ENCODE measurements at places on chromosomes 1 and 21.

DNA sequence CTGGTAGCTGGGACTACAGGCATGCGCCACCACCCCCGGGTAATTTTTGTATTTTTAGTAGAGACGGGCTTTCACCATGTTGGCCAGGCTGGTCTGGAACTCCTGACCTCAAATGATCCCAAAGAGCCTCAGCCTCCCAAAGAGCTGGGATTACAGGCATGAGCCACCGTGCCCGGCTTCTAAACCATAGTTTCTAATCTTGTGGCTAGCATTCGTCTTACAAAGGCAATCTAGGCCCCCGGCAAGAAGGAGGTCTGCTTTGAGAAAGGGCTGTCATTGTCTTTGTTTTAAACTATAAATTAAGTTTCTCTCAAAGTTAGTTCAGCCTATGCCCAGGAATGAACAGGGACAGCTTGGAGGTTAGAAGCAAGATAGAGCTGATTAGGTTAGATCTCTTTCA lies 10.3 kb upstream of the L1TD1 start:
- no peak for DNase-seq

DNA sequence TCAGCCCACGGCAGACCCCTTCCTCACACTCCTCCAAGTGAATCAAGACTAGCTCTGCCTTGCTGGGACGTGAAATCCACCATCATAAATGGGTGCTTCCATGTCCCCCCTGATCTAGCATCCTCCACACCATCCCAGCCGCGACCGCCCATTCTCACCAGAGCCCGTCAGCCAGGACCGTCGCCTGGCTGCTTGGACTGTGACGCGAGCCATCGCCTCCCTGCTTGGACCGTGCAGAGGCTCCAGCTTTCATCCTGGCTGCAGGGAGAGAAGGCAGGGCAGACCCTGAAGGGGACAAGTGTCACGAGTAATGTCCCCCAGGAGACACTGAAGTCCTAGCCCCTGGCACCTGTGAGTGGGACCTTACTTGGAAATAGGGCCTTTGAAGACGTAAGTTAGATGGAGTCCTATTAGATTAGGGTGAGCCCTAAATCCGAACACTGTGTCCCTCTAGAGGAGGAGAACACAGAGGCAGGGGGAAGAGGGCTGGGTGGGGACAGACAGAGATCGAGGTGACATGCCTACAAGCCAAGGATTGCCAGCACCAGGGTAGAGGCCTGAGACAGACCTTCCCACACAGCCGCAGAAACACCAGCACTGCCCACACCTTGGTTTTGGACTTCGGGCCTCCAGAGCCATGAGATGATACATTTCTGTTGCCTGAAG lies 12.8 kb upstream of the PRKCZ start:
- DNase-seq, result no peak

DNA sequence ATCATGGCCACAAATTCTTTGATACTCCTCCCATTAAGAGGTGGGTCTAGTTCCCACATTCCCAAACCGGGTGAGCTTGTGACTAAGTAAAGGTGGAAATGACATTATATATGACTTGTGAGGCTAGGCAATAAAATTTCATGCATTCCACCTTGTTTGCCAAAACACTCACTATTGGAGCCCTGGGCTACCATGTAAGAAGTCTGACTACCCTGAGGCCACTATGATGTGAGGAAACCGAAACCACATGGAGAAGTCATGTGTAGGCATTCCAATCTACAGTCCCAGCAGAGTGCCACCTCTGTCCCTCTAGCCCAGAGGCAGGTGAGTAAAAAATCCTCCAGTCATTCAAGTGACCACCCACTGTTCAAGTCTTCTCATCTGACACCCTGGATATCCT lies 17.9 kb upstream of the SMG7 start:
- no peak for DNase-seq

GRCh38 chr1:94068999-94069918 lies 51.7 kb downstream of the ABCA4 start:
- no peak for DNase-seq

DNA sequence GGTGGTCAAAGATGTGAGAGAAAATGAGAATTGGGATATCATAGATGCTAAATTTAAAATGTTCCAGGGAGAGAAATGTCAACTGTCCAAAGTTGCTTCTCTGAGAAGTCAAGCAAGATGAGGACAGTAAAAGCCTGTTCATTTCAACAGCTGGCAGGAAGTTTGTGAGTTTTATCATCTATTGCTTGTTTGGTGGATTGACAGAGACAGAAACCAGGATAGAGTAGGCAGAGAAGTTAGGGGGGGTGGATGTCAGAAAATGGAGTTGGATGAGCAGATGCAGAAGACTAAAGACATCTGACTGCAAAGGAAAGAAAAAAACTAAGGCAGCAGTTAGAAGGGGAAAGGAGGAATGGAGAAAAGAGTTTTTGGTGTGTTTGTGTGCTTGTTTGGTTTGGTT lies 78.4 kb downstream of the AK5 start:
- no peak for DNase-seq

GRCh38 chr21:43867332-43867703 lies 2.3 kb downstream of the AGPAT3 start:
- DNase-seq, result no peak

- DNase-seq, result no peak
Observed at GRCh38 chr1:211132721-211133392, 1.1 kb downstream of the KCNH1 start.

DNA sequence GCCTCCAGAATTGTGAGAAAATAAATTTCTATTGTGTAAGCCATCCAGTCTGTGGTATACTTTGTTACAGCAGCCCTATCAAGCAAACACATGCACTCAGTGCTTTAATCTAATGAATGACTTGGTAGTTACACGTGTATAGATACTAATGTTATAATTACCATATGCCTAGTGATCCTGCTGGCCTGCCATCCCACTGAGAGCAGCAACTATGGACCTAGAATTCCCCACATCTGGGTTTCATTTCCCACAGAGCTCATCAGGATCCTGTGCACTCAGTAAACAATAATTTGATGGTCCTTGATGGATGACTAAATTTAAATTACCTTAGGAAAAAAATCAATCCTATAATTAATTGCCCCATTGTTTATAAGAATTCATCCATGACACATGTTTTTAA lies 86.5 kb upstream of the RGS1 start:
- no peak for DNase-seq

GRCh38 chr1:177185209-177185608 lies 14.5 kb downstream of the BRINP2 start:
- DNase-seq, result no peak

DNA sequence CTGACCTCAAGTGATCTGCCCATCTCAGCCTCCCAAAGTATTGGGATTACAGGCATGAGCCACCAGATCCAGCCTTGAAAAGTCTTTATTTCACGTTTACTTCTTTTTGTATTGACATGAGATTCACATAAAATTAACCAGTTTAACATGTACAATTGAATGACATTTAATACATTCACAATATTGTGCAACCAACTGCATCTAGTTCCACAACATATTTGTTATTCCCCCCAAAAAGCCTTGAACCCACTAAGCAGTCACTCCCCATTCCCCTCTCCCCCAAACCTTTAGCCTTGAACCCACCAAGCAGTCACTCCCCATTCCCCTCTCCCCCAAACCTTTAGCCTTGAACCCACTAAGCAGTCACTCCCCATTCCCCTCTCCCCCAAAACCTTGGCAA lies 62.0 kb downstream of the ACBD6 start:
- DNase-seq, result no peak

DNA sequence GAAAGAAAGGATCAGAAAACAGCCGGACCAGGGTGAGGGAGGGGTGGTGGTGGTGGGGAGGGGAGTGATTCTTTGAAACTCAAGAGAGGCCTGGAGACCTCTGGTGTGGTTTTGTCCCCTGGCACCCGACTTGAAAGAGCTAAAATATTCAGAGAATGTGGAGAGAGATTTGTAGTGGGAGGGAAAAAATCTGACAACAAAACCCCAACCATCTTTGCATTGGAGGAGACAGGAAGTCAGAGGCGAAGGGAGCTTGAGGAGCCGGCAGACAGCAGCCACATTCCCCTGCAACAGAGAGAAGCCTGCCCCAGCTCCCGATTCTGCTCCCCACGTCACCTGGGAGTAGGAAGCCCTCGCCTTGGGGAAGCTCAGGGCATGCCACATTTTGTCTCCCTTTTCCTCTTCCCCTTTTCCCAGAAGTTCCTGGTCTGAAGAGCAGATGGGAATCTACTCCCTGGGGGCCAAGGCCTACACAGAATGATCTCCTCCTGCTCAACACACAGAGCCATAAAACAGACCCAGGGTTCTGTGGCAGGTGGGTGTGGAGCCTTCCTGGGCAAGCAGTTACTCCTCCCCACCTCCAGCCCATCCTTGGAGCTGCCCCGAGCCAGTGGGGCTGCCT lies 84.9 kb downstream of the ITPKB start:
- no peak for DNase-seq

GRCh38 chr1:203726417-203726867 lies 38.5 kb upstream of the LAX1 start:
- no peak for DNase-seq

- DNase-seq, result no peak
Observed at GRCh38 chr1:33616780-33617179, 144.3 kb downstream of the ZSCAN20 start.

GRCh38 chr1:106676021-106676420 lies 380.5 kb upstream of the PRMT6 start:
- DNase-seq, result no peak

GRCh38 chr1:87435484-87435883 lies 106.8 kb downstream of the LMO4 start:
- no peak for DNase-seq

DNA sequence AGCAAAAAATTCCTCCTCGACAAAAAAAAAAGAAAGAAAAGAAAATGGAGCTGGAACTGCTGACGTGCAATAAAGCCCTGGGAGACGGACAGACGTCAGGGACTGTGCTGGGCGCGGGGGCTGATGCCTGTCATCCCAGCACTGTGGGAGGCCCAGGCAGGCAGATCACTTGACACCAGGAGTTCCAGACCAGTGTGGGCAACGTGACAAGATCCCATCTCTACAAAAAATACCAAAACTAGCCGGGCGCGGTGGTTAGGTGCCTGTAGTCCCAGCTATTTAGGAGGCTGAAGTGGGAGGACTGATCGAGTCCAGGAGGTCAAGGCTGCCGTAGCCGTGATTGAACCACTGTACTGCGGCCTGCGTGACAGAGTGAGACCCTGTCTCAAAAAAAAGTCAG lies 3.6 kb upstream of the ANKRD65 start:
- DNase-seq, result no peak

- DNase-seq, result no peak
Observed at GRCh38 chr1:35201631-35202030, 8.7 kb upstream of the SFPQ start.

GRCh38 chr1:23167353-23168078 lies 1.1 kb downstream of the LUZP1 start:
- DNase-seq, result peak; percentile 68

GRCh38 chr1:2786329-2787162 lies 14.9 kb downstream of the TTC34 start:
- DNase-seq, result peak; percentile 74

- no peak for DNase-seq
Observed at GRCh38 chr1:225406976-225407725, 20.7 kb downstream of the LBR start.

GRCh38 chr1:203508463-203509073 lies 14.6 kb downstream of the OPTC start:
- DNase-seq, result no peak

- no peak for DNase-seq
Observed at GRCh38 chr1:208475951-208476845, 232.0 kb upstream of the PLXNA2 start.

DNA sequence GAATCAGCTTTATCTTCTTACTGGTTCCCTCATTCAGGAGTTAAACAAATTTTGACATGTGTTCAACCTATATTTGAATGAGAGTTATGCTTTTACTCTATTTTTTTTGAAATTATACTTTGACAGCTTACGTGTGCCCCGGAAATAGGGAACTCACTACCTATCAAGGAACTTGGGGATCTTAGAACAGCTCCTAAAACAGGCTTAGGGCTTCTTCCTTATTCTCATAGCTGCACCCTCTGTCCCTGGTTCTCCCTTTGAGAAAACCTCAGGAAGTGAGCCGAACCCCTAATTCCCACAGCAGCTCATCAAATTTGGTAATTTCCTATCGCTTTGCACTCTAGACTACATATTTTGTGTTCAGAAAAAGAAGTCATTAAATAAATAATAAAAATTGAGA lies 81.2 kb upstream of the RUNX3 start:
- DNase-seq, result no peak

DNA sequence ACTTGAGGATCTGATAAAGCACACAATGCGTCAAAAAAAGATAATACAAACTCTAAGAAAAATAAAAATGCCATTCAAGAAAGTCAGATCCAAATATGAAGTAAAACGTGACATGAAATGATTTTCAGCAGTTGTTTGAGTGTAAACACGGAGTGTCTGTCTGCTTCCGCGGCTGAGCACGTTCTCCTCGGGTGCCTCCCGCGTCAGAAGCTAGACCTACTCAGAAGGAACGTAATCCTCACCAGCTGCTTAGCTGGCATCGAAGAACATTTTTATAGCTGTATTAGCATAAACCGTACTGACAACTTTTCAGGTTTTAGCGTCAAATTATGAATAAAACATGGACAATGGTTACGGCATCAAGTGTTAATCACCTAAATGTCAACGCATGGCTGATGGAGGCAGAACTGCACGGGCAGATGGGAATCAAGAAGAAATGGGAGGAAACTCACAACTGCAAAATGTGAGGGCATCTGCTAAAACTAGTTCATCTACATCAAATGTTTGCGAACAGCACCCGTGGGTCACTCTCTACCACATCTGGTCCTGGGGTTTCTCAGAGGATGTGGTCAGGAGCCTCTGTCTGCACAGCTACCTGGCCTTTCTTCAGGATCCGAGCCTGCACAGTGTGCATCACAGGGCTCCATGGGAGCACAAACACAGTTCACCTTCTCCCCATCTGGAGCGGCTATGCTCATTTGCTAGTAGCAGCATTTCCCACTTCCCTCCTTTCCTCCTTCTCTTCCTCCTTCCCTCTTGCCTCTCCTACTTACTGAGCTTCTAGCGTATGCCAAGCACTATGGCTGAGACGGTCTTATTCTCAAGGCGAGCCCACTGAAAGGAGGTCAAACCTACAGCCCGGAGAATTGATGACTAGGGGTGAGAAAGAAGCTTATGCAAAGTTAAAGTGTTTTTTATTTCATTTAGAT lies 40.0 kb downstream of the RCAN1 start:
- DNase-seq, result no peak

GRCh38 chr1:91273875-91274274 lies 130.8 kb downstream of the HFM1 start:
- DNase-seq, result no peak

GRCh38 chr1:3456449-3456963 lies 2.0 kb downstream of the ARHGEF16 start:
- no peak for DNase-seq

- no peak for DNase-seq
Observed at GRCh38 chr1:61255358-61255703, 173.0 kb downstream of the NFIA start.

- DNase-seq, result no peak
Observed at GRCh38 chr1:109499081-109499480, 5.2 kb downstream of the CYB561D1 start.

DNA sequence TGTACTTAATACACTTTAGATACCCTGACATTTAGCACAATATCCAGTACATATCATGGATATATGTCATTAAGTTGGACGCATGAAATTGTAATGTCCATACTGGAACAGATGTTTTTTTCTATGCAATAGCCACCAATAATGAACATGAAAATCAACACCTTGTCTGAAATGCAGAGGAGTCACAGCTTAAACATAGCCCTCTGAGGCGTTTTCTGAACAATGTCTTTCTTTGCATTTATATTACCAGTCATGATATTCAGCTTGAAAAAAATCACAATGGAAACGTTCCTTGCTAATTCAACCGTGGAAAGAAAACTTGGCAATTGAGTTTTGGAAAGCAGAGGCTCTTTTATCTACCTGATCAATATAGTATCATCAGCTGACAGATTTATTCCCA lies 86.7 kb upstream of the COL11A1 start:
- no peak for DNase-seq

- DNase-seq, result no peak
Observed at GRCh38 chr1:243179720-243180119, 75.4 kb downstream of the CEP170 start.

All from sciatic nerve (tissue), 2 donors.